Natural killer cell (primary cell): ENCODE measurements at places on chromosomes 5 and 9.

GRCh38 chr9:123081824-123082223 lies 48.4 kb downstream of the GPR21 start:
- peak; percentile 60 for DNase-seq

DNA sequence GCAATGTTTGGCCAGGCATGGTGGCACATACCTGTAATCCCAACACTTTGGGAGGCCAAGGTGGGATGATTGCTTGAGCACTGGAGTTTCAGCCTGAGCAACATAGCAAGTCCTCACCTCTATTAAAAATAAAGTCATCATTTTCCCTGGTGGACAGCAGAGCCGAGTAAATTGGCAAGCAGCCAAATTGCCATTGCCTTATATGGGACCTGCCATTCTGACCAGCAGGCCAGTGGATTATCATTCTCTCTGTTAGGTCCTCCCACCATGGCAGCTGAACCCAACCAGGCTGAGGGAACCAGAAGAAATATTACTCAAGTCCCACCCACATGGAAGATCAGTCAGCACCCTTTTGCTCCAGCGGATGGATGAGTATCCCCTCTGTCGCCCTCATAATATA lies 1829.9 kb downstream of the EFNA5 start:
- DNase-seq, result no peak

GRCh38 chr9:13078164-13078563 lies 201.3 kb downstream of the MPDZ start:
- no peak for DNase-seq

GRCh38 chr9:130283539-130284248 lies 18.1 kb downstream of the HMCN2 start:
- DNase-seq, result no peak

GRCh38 chr9:4197548-4197947 lies 102.3 kb downstream of the GLIS3 start:
- DNase-seq, result no peak

DNA sequence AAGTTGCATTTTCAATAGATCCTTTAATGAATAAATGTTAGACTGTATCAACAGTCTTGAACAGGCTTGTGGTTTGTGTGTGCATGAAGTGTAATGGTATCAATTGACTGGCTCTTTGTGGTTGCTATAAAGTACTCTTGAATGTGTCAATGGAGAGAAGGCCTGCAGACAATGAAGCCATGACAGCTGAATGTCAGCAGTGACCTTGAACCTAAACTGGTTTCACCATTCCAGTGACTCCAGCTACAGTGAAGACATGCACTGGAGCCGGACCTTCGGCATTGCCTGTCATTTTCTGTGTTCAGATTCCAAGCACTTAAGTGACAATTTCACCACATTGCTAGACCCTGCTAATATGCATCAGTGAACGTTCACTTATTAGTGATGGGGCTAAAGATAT lies 276.0 kb upstream of the TMEM161B start:
- DNase-seq, result no peak

GRCh38 chr5:180380856-180381255 lies 27.7 kb upstream of the GFPT2 start:
- no peak for DNase-seq

GRCh38 chr5:963673-964531 lies 44.7 kb upstream of the NKD2 start:
- DNase-seq, result peak; percentile 74

GRCh38 chr5:179284751-179285631 lies 60.3 kb downstream of the ADAMTS2 start:
- DNase-seq, result no peak

DNA sequence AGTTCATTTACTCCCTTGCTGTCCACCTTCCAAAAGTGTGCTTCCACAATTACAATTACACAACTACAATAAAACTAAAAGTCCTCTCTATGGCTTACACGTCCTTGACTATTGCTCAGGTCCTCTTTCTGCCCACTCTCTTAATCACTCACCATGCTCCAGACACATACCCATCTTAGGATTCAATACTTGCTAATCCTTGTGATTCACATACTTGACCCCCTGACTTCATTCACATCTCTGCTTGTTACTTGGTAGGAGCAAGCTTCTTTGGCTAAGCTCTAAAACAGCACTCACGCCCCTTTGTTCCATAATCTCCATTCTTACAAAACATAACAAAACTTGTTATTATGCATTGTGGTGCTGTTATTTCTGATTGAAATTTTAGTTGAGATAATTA lies 215.8 kb downstream of the EDIL3 start:
- DNase-seq, result no peak

GRCh38 chr5:71719063-71719964 lies at the start of gene CARTPT:
Gene CARTPT (plus strand): TSS chr5:71719275. CDS start chr5:71719294, 19 bp downstream.
- DNase-seq, result no peak

DNA sequence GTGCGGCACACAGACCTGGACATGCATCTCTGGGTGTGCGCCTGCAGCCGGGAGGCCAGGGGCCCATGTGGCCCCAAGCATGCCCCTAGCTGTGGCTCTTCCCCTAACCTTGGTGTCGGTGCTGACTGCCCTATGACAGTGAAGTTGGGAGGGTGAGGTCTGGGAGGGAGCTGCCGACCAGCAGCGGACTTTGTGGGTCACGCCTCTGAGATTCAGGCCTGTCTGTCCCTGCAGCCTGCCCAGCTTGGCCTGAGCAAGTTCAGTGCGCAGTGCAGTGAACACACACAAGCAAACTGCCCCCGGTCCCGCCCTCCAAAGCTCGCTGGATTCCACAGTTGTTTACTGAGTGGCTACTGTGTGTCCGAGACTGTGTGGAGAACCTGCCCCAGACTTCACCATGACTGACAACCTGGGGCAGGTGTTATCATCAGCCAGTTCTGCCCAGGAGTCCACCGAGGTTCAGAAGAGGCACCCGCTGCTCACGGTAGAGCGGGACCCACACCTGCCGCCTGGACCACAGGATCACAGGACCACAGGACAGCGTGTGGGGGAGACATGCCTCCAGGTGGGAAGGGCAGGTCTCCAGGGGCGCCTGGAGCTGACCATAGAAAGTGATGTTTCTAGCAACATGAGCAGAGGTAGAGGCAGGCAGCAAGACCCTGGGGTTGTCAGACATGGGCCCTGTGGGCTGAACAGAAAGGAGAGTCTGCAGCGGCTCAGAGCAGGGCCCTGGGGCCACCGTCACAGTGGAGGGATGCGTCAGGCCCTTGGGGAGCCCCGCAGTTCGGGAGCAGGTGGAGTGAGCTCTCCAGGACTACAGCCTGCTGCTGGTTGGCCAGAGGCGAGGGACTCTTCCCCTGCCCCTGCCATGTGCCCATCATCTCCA lies 105.1 kb downstream of the PHF2 start:
- peak; percentile 14 for DNase-seq

DNA sequence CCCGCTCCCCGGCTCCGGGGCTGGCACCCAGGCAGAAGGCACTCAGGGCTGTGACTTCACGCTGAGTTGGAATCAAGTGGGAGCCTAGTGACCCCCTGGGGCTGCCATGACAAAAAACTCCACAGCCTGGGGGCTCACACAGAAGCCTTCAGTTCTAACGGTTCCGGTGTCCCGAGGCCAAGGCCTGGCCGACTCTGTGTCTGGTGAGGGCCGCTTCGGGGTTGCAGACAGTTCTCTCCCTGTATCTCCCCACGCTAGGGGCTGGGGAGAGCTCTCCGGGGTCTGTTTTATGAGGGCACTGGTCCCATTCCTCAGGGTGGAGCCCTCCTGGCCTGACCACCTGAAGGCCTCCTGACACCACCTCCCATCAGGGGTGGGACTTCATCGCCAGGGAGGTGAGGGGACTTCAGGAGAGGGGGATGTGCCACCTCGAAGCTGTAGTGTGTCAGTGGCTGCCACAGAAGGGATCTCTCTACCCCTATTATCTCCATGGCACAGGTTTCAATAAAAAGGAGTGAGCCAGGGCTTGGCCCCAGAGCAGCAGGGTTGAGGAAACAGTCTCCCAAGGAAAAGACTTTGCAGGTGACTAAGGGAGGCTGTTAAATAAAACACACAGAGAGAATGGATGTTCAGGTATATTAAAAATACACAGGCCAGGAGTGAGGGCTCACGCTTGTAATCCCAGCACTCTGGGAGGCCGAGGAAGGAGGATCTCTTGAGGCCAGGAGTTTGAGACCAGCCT lies 1.5 kb upstream of the SLC6A3 start:
- no peak for DNase-seq

DNA sequence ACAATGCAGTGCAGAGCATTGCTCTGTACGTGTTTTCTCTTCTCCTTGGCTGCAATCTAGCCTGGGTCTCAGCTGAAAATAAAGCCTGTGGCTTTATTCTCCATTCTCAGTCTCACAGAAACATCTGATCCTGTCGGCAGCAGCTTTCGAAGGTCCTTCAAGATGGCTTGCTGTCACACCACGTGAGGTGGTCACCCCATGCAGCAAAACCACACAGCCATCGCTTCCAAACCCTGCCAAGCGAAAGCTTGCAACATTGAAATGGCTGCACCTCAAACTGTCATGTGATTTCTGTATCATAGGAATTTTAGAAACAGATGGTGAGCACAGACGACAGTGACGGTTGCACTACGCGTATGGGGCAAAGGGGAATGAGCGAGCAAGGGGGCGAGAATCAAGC lies 98.5 kb upstream of the SMARCA2 start:
- DNase-seq, result no peak

GRCh38 chr5:42858031-42858643 lies 46.4 kb upstream of the SELENOP start:
- no peak for DNase-seq
